ENCODE measurements at places on chromosomes 4 and X.

DNA sequence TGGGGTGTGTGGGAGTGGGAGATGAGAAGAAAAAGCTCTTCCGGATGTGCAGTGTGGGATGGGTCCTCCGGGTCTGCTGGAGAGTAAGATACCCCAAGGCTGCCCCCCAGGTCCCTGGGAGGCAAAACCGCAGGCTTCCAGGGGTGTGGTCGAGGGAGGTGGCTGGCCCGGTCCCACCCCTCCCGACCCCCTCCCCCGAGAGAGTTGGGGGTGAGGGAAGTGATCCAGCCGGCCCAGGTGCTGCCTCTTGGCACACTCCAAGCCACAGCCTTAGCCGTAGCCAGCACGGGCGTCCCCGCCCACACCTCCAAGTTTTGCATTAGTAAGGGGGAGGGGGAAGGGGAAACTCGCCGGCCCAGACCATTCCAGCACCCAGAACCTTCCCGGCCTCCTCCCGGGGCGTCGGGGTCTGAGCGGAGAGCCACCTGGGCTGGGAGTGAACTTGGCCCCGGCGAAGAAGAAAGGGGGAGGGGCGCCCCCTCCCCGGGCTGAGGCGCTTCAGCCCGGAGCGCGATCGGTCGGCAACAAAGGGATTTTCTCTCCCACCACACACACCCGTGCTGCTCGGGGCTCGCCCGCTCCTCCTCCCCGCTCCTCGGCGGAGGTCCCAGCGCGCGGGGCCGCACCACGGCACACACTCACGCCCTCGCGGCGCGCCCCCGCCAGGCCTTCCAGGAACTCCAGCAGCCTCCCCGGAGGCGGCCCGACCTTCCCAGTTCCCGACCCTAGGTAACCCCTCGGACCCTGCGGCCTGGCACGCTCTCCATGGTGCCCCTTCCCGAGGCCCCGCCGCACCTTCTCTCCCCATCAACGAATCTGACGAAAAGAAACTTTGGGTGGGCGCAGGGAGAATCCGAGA is 14.4 kb downstream of the BCOR start:
- no peak for DNase-seq

DNA sequence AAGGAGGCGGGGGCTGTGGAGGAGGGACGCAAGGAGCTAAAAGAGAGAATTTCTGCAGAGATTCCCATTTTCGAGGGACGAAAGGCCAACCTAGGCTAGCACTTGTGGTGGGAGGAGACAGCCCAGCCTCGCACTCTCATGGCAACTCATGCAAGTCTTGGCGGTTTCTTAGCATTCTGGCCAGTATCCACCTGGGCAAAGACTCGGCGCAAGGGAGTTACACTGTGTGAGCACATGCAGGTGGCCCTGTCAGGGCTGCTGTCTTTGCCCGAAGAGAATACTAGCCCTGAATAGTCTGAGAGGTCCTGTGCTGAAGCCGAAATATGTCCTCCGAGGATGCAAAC is 15.5 kb downstream of the MCF2 start:
- no peak for DNase-seq

GRCh38 chrX:54785901-54786300 is 12.2 kb downstream of the ITIH6 start:
- DNase-seq, result no peak

GRCh38 chr4:186069729-186070128 is 773 bp downstream of the TLR3 start:
- no peak for DNase-seq

- DNase-seq, result no peak
These were observed 5.8 kb upstream of the GUCY2F start for GRCh38 chrX:109487640-109488039.

- no peak for DNase-seq
These were observed 8.9 kb downstream of the WWC2 start for GRCh38 chr4:183107891-183108459.

GRCh38 chr4:17124767-17125166 is 226.3 kb upstream of the LDB2 start:
- no peak for DNase-seq

DNA sequence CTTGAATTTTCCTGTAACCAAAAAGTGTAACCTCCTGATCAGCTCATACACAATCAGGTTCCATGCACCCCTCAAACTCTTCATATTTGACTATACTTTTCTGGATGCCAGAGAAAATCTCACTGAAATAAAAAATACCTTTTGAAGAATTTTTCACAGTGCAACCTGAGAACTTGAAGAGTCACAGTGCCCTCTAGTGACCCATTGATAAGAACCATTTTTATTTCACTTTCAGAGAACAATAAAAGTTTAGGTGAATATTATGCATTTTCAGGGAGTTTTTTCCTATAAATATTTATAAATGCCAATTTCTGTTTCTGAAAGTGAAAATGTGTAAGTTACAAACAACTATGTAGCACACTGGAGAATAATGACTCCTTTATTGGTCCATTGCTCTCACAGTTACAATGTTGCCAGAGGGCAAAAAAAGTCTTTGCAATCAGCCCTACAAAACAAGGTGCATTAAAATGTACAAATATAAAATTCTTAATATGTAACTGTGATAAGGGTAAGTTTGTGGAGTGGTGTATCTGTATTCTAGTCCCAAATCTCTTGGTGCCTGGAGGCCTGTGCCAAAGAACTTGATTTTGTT is 153.6 kb upstream of the INTU start:
- DNase-seq, result no peak

DNA sequence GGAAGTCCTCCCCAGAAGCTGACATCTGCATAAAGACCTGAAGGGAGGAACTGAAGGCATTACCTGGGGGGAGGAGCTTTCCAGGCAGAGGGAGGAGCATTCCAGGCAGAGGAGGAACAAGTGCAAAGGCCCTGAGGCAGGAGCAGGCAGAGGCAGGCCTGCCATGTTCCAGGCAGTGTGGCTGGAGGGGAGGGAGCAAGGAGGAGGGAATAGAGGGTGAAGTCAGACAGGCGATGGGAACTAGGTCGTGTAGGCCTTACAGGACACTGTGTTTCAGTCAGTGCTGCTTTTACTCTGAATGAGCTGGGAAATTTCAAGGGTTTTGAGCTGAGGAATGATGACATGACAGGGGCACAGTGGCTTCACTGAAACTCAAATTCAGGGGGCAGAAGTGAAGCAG is 292.7 kb downstream of the BCOR start:
- no peak for DNase-seq

Data from activated CD4-positive, CD25-positive, alpha-beta regulatory T cell (primary cell).